CD4-positive, alpha-beta T cell treated with Interleukin-10 for 1 hour (primary cell): ENCODE measurements at places on chromosomes 6 and 20.

GRCh38 chr6:134436950-134437349 lies 119.0 kb upstream of the SGK1 start:
- DNase-seq: peak; percentile 15

- DNase-seq: no peak
These were observed 154.1 kb downstream of the FOXA2 start for GRCh38 chr20:22430154-22430745.

GRCh38 chr6:145531822-145532221 lies 203.5 kb downstream of the EPM2A start:
- no peak for DNase-seq

DNA sequence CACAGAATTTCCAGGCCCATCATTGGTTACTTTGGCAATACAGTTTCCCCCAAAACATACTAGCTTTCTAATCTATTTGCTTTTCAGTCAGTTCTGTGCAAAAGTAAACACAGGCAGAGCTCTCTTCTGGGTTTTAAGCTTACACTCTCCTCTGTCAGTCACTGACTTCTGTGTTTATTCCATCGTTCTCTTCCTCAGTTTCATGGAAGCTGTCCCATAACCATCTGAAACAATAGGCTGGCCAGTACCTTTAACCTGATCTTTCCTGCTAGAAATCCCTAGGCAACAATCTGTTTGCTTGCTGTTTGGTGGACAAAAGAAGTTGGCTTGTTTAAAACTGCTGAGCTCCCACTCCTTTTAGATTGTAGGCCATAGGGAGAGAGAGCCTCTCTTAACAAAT lies 431.5 kb downstream of the HACE1 start:
- no peak for DNase-seq

DNA sequence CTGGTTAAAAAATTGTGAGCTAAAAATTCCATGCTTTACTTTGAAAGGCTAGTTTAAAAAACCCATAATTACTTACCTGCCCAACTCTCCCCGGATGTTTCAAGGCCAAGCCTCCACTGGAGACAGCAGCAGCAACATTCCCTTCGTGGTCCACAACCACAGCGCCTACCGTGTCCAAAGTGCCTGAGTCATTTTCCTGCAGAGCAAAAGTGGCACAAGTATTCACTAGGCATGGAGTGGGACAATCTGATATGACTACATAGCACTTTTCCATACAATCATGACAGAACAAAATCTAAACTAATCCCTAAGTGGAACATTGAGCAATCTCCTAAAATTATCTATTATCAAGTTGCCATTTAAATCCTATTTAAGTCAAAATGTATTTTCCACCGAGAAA lies 104.8 kb downstream of the TASP1 start:
- no peak for DNase-seq

DNA sequence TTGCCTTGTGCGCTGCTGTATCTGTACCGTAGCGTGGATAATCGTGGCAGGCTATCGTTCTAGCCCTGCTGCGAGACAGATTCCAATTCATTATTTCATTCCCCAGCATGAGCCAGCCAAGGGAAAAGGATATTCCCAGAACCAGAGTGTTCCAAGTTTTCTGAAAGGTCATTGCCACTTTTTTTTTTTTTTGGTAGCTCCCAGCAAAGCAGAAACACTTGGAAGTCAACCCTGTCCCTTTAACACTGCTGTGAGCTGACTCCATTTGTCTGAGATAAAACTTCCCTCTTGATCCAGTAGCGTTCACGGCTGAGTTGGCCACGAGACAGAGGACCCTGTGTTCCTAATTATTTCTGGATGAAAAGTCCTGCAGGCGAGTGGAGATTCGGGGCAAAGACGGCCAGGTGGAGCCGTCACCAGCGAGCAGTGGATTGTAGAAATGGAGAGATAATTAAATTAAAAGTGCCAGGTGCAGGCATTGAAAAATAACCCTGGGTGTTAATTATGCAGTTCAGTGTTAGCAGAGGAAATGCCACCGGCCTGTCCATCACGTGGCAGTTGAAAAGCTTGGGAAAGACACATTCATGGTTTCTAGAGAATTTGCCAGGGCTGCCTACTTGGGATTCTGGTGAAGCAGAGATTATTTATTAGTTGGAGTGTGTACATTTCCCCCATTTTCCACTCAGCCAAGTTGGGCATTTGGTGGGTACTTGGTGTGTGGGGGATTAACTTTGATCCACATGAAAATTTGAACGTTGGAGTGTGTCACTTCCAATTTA lies 164.2 kb downstream of the SLC24A3 start:
- no peak for DNase-seq

- no peak for DNase-seq
These were observed 69.5 kb upstream of the EPB41L1 start for GRCh38 chr20:36084897-36085613.

- no peak for DNase-seq
These were observed 89.0 kb downstream of the CD40 start for GRCh38 chr20:46206992-46207549.

DNA sequence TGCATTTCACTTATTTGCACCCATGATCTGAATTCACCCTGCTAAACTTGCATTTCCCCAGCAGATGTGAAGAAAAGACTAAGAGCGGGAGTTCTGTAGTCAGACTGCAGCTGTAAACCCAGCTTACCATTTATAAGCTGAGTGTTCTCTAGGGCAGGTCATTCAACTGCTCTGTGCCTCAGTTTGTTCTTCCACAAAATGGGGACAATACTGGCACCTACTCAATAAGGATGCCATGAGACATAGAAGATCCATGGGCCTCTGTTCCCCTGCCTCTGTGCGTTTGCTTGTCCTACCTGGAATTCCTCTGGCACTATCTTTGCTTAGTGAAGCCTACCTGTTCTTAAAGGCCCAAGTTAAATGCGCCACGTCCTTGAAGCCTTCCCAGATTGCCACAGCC lies 12.2 kb upstream of the MDFI start:
- no peak for DNase-seq

- DNase-seq: no peak
These were observed 36.8 kb downstream of the CENPW start for GRCh38 chr6:126376682-126377081.

GRCh38 chr6:143117108-143117507 lies 56.4 kb downstream of the AIG1 start:
- no peak for DNase-seq

GRCh38 chr6:31661262-31662123 lies 915 bp upstream of the C6orf47 start:
- no peak for DNase-seq

DNA sequence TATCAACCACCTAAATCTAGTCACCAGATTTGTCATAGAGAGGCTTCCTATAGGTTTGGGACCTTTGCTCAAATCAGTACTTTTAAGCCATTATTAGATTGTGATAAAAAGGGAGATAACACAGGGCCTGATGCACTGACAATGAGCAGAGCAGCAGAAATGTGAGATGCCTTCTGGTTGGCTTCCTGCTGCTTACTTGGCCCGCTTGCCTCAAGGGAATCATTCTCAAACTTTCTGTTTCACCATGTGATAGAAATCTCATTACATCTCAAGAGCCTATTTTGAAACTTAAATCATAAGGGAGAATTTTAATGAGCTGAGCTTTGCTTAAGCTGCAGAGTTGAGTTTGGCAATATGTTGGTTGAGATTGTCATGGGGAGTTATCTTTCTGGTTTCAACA lies 606.0 kb downstream of the DHX35 start:
- DNase-seq: no peak

DNA sequence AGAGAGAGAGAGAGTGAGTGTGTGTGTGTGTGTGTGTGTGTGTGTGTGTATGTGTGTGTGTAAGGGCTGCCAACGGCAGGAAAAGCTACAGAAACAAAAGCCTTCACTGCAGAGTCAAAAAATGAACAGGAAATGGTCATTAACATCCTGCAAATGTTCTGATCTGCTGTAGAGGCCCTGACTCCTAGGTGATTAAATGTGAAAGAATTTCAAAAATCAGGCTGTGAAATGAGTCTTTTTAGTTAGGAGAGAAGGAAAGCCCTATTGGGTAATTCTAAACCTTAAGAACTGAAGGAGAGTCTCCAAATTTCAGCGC lies 166.5 kb upstream of the MYLIP start:
- DNase-seq: no peak

GRCh38 chr6:79170959-79171358 lies 63.5 kb downstream of the HMGN3 start:
- no peak for DNase-seq

DNA sequence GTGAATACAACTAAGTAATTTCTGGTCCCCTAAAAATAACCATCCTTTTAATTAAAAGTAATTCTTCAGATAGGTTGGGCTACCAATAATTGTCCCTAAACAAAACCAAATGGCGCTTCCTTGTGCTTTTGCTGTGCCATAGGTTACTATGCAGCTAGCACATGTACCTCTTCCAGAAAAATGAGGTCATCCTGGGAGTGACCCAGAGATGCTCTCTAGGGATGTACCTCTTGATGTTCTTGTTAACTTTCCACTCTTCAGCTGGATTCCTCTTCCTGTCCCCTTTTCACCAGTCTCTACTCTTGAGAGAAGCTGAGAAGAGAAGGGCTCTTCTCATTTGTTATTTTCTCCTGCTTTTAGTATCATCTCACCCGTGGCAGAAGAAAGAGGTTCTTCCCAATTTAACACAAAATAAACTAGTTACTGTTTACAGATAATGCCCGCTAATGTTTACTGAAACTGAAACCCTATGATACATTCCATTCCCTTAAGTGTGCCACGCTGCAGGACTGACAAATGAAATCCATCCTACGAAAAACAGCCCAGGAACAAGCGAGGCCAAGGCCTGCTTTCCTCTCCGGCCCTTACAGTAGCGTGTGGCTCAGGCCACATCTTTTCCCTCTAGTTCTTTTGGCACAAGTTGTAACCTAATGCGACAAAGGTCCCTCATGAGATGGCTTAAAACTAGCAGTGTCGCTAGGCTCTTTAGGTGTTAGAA lies 24.2 kb downstream of the MRS2 start:
- DNase-seq: no peak

DNA sequence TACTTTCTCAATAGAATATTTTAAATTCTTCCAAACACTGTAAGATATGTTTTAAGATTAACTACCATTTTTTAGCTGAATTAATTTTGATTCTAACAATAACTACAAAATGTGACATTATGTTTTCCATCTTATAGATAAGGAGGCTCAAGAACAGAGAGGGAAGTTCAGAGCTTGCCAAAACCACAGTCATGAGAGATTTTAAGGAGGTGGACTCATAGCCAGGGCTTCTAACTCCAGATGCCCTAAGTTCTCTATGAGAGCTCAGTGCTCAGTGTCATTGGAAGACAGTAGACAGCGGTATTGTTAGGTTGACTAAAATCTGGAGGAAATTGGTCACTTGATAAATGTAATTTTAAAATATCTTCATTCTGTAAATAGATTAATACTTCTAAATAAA lies 144.2 kb downstream of the PACRG start:
- no peak for DNase-seq

DNA sequence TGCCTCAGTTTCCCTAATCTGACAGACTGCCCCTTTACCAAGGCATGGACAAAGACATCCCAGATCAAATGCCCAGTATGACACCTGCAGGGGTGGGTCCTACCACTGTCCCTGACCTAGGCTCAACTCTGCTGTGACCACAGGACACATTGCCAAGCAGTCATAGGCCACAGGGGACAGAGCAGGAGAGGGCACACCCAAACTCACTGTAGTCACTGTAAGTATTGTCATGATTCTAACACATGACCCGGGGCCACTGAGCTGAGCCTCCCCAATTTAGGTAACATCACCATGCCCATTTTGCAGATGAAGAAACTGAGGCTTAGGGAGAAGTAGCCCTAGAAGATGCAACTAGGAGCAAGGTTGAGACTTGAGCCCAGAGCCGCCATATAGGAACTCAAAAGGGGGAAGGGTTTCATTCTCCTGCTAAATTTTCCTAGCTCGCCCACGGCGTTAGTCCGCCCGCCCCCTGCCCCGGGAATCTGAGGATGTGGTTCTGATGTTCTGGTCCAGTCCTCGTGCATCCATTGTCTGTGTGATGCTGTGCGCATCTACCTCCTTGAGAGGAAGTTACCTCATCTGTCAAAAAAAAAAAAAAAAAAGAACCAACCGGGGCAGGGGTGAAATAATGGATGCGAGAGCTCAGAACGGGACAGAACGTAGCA lies 44.8 kb downstream of the PMEPA1 start:
- no peak for DNase-seq

DNA sequence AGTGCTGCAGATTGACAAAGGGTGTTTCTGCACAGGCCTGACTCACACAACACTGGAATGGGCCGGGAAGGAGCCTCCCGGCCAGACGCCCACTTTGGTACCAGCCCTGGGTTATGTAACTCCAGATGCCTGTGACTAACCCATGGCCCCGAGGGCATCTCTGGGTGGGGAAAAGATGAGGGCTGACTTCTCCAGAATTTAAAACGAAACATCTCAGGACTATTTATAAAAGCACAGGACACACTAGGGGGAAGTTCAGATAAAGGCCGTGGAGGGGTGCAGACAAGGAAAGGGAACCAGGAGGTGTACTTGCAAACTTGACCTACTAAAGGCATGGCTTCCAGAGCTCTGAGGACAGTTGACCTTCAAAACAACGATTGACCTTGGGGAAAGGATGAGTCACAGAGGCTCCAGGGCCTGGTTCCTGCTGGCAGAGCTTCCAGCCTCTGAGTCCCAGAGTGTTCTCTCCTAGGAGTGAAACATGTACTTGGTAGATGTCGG lies 196.9 kb downstream of the NFATC2 start:
- no peak for DNase-seq

DNA sequence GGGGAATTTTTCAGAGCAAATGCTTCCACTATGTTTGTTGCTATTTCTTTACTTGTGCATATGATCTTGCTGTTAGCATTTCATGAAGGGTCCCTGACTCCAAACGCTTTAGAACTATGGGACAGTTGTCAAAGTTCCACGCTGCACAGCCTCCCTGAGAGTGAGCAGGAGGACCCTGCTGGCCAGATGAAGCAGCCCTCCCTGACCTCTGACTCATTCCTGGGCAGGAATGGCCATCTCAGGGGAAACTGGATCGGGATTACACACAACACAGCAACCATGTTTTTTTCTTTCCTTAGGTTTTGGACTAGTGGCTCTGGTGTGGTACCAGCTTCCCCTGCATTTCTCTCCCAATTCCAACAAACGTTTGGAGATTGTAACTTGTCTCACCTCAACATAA lies 710.9 kb upstream of the AGPAT4 start:
- DNase-seq: no peak

- no peak for DNase-seq
These were observed 88.1 kb downstream of the GRM4 start for GRCh38 chr6:34057790-34058189.

DNA sequence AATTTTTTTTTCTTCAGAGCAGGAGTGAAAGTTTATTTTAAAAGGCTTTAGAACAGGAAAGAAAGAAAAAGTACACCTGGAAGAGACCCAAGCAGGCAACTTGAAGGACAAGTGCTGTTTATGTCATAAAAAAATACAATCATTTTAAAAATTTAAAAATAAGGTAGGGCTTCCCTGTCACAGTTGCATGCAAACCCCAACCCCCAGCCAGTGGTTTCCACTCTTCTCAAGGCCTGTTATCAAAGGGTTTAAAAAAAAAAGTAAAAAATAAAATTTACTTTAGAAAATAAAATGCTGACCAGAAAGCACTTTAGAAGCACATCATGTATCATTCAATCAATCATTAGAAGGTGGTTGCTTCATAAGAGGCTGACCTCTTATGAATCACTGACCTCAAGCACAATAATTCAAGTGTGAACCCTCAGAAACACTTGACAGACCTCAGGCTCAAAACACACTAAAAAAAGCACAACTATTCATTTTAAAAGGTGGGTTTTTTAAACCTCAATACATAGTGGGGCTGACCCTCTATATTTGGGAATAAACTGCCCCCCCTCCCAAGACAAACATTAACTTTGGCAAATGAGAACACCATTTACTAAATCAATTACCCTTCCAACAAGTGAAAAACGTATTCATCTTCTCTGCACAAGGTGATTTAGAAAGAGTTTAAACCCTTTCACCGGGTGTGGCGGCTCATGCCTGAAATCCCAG lies 15.6 kb downstream of the ILRUN start:
- no peak for DNase-seq

GRCh38 chr20:61832181-61832580 lies 233.5 kb downstream of the TAF4 start:
- no peak for DNase-seq
